SW 1271 (cell line): ENCODE measurements at places on chromosomes 1 and 21.
A peak's percentile ranks its signal among the peaks of the same experiment; 100 is the strongest.

- no peak for DNase-seq
Observed at GRCh38 chr1:15947382-15948090, 28.4 kb downstream of the ZBTB17 start.

GRCh38 chr21:39082656-39083376 is 100.4 kb downstream of the PSMG1 start:
- DNase-seq = no peak

DNA sequence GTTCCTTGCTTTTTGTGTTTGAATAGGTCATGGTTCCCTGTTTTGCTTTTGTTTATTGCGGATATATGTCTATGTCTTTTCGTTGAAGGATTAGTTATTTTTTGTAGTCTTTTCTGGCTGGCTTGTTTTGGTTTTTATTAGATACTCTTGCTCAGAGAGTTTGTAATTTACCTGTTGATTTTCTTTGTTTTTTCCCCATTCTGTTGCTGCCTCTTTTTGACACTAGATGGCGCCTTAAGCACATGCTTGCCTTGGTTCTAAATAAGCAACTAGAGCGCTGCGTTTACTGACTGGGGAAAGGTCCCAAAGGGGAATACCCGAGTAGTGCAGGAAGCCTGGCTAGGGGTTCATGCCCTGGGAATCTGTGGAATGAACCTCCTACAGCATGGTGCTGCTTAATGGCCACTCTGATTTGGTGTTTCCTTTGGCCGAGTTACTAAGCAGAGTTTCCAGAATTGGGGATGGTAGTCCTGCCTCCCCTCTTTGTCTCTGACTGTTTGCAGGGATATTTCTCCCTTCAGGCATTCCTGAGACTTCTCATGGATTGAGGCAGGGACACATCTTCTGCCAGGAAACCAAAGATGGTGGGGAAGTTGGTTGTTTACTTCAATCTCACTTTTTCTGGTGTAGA is 143.2 kb downstream of the PTPRU start:
- no peak for DNase-seq

DNA sequence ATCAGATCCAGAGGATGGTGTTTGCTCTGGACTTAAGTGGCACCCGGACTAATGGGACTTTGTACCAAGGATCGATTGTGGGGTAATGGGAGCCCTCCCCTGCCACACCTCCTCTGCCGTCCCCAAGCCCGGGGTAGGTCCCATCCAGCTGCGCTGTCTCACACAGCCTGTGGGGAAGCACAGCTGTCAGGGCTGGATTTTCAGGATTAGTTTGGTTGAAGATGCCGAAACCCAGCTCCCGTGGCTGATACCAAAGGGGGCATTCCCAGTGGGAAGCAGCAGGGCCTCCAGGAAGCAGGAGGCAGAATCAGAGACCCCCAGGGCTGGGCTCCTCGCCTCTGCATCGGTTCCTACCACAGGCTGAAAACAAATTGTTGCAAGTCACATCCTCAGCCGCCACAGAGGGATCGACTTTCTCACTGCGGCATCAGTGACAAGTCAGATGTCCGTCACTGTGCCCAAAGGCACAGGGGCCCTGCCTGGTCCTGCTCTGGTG is 59.7 kb downstream of the MATN1 start:
- no peak for DNase-seq

DNA sequence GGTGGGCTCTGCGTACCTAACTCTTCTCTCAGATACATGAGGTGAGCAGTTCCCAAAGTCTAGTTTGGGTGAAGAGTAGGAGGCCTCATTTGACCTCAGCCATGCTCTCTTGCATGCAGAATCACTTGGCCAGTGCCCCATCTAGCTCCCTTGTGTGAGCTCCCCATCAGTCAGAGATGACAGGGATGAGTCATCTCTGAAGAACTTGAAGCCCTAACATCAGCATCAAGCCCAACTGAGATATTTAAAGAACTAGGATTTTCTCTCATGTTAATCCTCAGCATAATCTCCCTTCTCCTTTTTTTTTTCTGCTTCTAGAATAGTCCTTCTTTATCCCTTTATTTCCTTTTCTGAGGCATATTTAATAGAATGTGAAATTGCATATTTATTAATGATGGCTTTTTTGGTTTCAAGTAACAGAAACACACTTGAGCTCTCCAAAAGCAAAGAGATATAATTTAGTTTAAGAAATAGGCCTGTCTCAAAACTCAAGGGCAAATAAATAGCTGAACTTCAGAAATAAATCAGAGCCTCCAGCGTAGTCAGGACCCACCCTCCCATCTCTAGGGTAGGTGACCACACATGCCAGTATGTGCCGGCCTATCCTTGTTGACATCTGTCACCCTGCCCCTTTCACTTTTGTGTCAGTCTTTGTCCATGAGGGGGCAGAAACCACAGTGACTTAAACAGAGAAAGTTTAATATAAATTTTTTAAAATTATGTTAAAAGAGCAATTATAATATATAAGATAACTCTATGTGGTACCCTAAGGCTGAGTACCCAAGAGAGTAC is 112.3 kb downstream of the TSEN15 start:
- DNase-seq = no peak

DNA sequence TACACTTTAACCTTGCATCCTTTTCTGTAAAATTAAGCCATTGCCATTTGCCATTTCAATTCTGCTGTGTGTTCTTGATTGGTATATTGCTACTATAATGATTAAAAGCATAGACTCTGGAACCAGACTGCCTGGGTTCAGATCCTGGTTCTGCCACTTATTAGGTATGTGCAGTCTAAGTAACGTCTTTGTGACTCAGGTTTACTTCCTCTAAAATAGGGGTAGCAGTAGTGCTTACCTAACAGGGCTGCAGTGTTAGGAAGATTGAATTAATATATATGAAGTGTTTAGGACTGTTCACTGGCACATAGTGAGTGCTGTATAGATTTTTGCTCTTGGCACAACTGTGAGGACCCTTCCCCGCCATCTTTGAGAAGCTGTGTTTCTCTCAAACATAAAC is 4.4 kb downstream of the CDC42 start:
- no peak for DNase-seq

GRCh38 chr1:28139025-28139712 is 37.3 kb downstream of the PTAFR start:
- DNase-seq = no peak

DNA sequence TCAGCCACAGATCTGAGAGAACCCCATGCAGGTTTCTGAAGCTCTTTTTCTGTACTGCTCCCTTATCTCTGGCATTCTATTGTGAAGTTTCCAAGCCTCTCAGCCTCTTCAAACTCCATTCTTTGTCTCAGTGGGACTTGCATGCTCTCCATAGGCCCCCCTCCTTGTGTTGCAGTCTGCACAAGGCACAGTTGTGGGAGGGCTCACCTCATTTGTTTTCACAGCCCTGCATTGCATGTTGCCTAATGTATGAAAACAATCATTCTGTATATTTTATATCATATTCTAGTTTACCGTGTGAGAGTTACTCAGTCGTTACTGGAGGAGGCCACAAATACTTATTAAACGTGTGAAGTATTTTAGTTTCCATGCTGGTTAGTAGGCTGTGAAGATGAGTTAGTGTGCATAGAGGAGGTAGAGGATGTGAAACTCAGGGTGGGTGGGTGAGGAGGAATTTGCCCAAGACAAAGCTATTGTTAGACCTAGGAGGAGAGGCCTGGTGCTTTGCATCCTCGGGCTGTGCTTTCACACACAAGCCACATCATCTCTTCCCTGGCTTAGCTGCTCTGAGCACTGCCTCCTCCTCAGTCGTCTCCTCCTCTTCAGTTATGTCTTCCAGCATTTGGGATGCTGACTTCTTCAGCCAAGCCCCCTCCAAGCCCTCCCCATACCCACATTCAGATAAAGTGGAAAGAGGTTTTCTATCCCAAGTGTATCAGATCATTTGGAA is 7.8 kb upstream of the CHI3L2 start:
- DNase-seq = no peak

GRCh38 chr1:86621286-86621685 is 74.4 kb downstream of the CLCA4 start:
- no peak for DNase-seq

DNA sequence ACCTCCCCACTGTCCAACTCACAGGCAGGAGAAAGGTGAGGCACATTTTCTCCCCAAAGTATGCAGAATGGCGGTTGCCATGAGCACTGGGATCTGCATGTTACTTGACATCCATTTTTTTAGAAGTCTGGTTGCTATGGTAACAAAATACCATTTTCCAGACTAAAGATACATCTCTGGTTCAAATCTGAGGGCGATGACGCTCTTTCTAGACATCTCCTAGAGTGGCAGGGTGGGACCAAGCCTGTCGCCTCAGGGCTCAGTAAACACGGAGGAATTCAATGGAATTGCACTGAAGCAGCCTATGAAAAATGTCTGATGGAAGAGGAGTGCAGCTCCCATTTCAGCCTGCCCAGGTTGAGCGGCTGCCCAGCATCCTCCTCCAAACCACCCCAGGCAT is 21.5 kb upstream of the FAM43B start:
- no peak for DNase-seq

GRCh38 chr1:214199585-214199984 is 81.4 kb upstream of the SMYD2 start:
- DNase-seq = no peak

- DNase-seq = no peak
Observed at GRCh38 chr1:210711825-210712612, 383.3 kb downstream of the HHAT start.

DNA sequence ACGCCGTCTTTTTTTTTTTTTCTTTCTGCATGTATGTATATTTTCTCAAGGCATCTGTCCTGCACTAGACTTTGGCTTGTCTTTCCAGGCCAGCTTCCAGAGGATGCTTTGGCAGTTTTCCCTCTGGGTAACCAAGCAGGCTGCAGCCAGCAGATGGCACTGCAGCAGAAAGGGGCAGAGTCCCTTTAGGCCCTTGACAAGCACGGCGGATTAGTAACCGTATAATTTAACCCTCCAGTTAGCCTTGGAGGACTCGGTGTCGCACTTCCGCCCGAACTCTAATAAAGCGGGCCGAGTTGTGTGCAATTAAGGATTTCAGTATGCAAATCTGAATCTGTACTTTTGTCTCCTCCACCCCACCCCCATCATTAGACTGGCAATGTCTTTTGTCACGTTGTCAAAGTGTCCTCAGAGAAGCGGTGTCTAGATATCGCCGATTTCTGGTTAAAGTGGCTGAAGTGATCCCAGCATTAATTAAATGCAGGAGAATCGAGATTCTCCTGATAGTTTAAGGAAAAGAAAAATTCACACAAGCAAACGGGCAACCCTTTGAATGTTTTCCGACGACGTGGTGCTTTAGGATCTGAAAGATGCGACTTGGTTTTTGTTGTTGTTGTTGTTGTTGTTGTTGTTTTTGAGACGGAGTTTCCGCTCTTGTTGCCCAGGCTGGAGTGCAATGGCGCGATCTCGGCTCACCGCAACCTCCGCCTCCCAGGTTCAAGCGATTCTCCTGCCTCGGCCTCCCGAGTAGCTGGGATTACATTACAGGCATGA is 1.1 kb upstream of the TMEM167B start:
- DNase-seq = peak; percentile 72

DNA sequence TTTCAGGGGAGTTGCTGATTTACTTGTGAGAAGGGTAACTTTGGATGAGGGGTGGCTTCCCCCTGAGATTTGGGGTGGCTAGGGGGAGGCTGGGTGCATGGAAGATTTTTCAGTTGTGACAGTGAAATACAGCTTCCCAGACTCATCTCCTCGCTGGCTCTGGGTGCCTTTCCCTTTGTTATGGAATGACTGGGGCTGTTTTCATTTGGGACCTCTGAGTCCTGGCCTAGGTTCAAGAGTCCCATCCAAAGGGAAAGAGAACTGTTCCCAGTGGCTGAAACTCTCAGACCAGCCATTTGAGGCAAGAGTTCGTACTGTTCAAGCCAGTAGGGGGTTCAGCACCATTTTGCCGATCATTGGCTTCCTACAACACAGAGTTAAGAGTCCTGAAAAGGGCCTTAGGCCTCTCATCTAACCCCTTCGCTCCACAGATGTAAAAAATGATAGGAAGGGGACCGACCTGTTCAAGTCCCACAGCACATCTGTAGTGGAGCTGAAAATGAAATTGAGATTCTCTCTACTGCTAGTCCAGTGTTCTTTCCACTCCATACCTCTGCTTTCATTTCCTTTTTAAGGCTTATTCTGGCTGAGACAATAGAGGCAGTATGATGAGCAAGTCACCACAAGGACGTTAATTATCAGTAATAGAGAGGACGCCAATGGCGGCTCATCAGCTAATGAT is 958 bp downstream of the DDR2 start:
- DNase-seq = no peak

DNA sequence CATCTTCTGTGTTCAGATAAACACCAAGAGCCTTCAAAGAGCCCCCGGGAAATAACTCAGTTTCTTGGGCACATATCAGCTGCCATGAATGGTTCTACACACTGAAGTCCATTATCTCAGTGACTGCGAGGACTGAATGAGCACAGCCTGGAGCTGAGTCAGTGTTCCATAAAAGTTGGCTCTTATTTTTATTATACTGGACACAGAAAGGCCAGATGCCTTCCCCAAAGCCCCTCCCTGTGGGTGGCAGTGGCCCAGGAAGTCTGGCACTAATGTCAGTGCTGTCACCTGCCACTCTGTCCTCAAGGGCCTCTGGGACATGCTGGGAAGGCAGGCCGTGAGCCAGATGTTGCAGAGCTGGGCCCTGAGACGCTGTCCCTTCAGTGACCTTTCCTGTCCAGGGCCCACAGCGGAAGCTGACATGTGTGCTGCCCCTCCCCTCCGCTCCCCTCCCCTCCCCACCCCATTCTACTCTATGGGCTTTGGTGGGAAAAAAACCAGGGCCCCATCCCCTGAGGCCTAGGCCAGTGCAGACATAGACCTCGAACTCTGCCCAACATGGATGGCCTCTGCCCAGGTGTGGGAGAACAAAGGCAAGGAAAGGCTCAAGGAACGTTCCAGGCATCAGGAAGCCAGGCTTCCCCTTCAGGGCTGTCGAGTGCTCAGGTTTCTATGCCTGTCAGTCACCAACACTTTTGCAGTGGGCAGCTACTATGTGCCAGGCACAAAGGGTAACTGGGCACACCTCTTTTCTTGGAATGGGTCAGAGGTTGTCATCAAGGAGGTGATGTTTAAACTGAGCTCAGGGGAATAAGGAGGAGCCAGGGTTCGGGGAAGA is 22.4 kb upstream of the NPPB start:
- DNase-seq = no peak

GRCh38 chr1:7810395-7810794 is 26.3 kb downstream of the PER3 start:
- DNase-seq = no peak

GRCh38 chr1:160643138-160643537 is 3.7 kb downstream of the SLAMF1 start:
- no peak for DNase-seq

GRCh38 chr21:29753216-29753615 is 186.6 kb downstream of the GRIK1 start:
- DNase-seq = no peak

DNA sequence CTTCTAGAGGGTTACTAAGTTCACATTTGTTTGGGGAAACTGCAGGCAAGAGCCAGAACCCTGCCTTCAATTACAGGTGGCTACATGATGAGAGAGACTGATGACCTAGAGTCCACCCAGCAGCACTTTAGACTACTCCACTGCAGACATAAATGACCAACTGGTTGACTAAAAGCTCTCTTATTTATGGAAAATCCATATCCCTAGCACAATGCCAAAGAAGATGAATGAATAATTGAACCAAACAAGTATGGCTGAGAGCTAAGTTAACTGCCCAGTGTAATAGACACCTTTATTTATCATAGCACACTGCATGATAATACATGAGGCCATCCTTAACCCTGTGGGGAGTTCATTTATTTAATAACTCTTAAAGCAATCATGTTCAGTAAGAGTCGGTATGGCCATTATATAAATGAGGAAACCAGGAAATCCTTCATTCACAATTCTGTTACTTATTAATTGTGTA is 60.4 kb downstream of the IL12RB2 start:
- DNase-seq = no peak
